ENCODE measurements at places on chromosomes 11 and 22.

- DNase-seq: peak; percentile 42
These were observed 18.3 kb upstream of the TTLL12 start for GRCh38 chr22:43205261-43205691.

DNA sequence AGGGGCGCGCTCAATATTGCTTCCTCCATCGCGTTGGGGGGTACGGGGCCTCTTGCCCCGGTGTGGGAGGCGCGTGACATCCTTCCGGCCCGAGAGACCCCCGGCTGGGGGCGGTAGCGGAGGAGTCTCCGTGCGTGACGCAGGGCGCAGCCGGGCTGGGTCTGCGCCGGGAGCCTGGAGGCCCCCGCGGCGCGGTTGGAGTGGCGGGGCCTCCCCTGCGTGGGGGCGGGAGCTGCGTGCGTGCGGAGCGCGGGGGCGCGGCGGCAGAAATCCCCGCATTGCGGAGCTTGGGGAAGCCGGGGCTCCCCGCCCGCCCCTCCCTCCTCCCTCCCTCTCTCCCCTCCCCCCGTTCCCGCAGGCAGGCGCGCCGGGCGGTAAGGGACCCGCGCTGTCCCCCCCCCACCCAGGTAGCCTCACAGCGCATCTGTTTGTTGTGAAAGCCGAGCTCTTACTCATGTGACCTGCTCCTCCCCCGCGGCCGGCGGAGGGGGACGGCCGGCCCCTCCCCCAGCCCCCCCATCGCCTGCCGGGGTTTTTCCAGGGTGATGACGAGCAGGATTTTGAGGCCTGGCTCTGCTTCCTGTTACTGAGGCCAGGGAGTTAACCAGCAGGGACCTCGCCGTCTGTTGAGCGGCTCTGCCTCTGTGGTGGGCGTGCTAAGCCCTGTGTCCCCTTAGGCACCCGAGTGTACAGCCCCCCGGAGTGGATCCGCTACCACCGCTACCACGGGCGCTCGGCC, 1.6 kb downstream of the PIM3 start:
- peak; percentile 92 for DNase-seq

DNA sequence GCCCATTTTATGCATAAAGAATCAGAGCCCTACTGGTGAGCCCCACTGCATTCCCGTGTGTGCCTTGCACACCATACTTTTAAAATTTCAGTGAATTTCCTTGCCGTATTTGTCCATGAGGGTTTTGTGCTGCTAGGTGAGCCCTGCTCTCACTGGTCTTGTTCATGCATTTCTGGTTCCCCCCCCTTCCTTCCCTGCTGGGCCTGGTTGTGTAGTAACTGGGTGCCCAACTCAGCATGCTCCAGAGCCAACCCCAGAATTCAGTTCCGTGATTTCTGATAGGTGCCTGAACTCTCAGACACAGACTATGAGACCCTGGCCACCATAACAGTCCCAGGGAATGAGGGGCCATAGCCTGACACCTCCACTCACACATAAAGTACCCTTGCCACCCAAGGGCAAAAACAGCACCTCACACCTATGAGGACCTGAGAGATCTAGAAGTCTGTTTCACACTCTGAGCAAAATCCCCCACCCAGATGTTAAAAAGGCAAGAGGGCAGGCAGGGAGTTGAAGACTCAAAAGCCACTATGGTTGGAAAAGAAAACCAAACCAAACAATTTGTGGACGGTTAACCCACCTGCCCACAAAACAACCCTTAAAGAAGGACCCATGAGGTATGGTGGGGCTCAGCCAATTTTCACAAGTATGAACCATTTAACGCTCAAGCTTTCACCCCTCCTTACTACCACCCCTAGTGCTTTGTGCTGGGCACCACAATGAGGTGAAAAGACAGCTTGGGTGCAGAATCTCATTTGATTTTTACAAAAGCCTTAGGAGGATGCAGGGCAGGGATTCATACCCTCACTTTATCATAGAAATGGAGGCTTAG, 16.8 kb upstream of the IL10RA start:
- DNase-seq: no peak

- no peak for DNase-seq
These were observed 15.2 kb upstream of the EHF start for GRCh38 chr11:34605481-34606325.

GRCh38 chr22:31345331-31346254, 553 bp downstream of the PATZ1 start:
- DNase-seq: peak; percentile 85

DNA sequence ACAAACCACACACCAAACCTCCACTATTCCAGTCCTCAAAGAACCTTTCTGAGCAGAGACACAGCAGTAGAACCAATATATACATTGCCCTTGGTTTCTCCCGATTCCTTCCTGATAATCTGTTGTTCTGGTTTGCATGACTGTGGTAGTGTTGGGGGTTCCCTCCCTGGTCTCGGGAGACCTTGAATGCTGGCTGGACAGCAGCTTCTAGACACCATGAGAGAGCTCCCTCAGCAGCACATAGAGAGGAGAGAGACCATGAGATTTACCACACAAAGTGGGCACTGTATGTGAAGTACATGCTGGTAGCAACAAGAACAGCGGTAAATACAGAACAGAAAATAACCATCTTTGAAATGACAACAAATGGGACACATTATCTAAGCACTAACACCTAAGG, 2.6 kb downstream of the C11orf91 start:
- no peak for DNase-seq

DNA sequence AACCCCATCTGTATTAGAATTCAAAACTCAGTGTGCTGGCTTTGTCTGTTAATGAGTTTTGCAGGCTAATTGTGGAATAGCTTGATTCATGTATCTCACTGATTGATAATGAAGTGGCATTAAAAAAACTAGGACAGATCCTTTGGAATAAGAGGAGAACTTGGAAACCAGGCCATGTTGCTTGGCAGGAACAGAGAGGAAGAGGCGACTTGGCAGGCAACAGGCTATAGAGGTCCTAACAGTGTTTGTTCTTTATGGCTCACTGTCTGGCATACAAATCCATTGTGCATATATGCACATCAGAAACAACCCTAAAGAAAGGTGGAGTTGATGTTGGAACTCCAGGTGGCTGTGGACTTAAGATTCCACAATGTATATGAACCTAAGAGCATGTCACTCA, 17.4 kb upstream of the OR9I1 start:
- DNase-seq: no peak

DNA sequence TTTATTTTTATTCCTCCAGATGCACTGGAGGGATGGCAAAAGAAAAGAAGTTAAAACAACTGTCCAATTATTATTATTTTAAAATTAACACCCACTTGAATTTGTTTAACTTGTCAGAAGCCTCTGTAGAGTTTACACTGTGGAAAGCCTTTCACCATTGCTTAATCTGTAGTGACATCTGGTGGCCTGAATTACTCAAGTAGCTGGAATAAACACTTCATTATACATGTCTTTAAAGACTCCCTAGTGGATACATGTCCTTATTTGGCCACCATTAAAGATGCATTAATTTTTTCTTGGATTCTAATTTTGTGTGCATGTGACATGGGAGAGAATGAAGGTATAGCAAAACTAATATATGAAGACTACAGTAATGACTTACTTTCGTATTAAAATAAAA, 1496.5 kb downstream of the FAM181B start:
- DNase-seq: no peak

GRCh38 chr11:74311352-74311926, at the start of gene P4HA3:
Gene P4HA3, minus strand, starts transcription at chr11:74311640. Its CDS starts 29 bp downstream, at chr11:74311611.
- no peak for DNase-seq

DNA sequence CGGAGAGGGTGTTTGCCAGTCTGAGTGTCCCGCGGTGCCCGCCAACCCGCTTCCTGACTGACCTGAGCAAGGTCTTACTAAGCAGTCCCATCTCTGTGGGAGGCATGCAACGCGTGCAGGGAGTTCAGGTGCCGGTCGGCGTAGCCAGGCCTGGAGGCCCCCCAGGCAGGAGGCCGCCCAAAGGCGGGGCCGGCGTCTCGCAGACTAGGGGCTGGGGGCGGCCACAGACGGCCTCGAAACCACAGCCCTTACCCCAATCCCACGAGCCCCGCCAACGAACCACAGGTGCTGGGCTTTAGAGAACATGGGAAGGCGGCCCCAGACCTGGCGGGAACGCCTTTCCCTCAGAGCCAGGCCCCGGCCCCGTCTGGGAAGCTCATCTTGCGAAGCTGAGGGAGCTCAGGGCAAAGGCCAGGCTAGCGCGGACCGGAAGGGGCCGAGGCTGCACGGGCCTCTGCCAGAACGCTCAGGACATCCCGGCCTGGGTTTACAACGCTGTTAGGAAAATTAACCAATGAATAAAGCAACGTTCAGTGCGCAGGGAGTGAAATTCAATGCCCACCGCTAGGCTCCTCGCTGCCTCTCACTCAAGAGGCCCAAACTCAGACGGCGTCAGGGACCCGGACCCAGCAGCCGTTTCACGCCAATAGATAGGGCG, 2.1 kb upstream of the MTFP1 start:
- DNase-seq: peak; percentile 61

- no peak for DNase-seq
These were observed 8.2 kb downstream of the SOX6 start for GRCh38 chr11:16347928-16348685.

Measured in T-helper 2 cell (primary cell).